Stimulated activated CD8-positive, alpha-beta memory T cell treated with anti-CD3 and anti-CD28 coated beads, Interleukin-4, amount 100 ng/mL, for 1 hour (primary cell): ENCODE measurements at places on chromosomes 16 and 17.

DNA sequence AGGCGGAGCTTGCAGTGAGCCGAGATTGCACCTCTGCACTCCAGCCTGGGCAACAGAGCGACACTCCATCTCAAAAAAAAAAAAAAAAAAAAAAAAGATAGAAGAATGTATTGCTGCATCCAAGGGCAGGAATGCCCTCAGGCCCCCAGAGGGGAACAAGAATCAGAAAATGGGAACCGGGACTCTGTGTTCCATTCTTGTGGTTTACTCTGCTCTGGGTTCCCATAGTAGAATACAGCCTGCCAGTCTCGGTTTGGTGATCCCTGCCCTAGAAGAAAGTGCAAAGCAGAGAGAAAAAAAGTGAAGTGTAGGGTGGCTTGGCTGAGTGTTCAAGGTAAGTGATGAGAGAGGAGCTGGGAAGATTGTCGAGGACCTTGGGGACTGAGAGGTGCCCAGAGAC, 27.4 kb upstream of the KDM6B start:
- no peak for DNase-seq

DNA sequence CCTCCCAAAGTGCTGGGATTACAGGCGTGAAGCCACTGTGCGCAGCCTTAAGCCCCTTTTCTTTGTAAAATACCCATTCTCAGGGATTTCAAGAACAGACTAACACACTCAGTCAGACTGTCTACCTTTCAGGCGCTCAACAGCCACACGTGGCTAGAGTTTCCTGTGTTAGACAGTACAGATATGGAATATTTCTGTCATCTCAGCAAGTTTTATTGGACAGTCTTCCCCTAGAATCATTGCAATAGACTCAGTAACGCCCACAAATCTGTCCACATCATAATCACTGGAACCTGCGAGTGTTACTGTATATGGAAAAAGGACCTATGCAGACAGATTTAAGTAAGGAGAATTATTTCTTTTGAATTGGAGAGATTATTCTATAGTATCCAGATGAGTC, 160.5 kb downstream of the RBFOX1 start:
- no peak for DNase-seq

DNA sequence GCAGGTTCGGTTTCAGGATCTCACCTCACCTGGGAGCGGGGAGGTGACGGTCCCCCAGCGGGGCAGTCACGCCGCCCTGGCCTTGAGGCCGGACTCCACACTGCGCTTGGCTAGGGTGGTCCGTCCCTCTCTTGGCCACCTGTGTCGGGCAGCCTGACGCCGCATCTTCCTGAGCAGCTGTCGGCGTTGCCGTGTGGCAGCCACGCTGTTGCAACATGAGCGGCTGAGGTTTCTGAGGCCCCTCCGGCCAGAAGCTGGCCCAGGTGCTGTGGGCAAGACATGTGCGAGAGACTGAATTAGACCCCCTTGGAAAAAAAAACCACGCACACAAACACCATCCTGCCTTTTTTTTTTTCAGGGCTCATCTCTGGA, 49.2 kb downstream of the IRF8 start:
- no peak for DNase-seq

GRCh38 chr17:35903451-35903850, 23.3 kb upstream of the CCL5 start:
- no peak for DNase-seq

DNA sequence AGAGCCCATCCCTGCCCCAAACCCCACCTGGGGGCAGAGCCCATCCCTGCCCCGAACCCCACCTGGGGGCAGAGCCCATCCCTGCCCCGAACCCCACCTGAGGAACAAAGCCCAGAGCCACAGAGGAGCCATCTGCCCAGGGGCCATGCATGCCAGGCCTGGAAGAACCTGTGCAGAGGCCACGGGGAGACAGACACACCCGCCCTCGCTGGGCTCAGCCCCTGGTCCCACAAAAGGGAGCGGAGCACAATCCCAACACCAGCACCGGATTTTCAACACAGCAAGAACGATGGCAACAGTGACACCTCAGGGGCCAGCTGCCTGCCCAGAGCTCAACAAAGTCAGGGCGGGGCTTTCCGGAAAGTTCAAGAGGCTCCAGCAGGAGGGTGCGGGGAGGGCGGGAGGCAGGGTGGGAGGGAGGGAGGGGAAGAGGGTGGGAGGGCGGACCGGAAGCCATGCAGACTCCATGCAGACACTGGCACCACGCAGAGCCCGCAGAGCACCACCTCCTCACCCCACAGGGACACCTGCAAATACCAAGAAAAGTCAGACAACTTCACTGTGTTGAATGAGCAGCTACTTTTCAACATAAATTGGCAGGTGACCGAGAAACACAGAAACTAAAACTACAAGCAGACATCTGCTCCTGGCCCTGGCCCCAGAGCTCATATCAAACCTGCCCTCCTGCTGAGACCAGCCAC, 27.9 kb upstream of the C16orf95 start:
- DNase-seq = peak; percentile 7

- no peak for DNase-seq
Observed at GRCh38 chr16:5891296-5891695, 793.7 kb upstream of the EEF2KMT start.

- DNase-seq = no peak
Observed at GRCh38 chr17:14461227-14461548, 160.3 kb downstream of the HS3ST3B1 start.

GRCh38 chr17:42282478-42283080, 5.7 kb upstream of the STAT5A start:
- DNase-seq = no peak

- DNase-seq = no peak
Observed at GRCh38 chr16:57066625-57067024, 25.8 kb upstream of the CPNE2 start.

GRCh38 chr17:51010173-51010675, 110.4 kb downstream of the SPAG9 start:
- no peak for DNase-seq

DNA sequence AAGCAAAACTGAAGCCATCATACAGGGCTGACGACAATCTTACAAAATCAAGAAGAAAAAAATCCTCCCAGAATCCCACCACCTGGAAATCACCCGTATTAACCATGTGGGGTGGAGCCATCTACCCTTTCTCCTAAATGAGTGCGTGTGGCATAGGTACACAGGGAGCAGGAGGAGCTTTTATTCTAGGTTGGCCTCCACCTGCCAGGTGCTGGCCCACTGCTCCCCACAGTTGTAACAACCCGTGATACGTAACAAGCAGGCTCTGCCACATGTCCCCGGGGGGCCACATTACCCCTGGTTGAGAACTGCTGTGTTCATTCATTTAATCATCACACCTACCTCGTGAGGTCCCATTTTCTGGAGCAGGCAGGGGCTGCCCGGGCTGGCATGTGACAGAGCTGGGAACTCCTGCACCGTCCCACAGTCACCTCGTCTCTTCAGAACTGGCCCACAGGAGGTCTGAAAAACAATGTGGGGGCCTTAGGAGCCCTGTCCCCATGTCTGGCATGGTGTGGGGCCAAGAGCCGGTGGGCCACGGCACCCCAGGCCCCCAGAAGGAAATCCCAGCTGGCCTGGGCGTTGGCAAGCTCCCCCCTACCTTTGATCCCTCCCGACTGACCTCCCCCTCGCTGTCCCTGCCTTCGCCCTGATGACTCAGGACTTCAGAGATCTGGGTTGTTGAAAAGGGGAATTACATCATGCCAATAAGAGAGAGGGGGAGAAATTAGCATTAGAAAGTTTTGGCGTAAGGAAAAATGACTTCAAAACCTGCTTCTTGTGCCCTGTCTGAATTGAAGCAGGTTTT, 12.9 kb downstream of the CMIP start:
- DNase-seq = no peak

DNA sequence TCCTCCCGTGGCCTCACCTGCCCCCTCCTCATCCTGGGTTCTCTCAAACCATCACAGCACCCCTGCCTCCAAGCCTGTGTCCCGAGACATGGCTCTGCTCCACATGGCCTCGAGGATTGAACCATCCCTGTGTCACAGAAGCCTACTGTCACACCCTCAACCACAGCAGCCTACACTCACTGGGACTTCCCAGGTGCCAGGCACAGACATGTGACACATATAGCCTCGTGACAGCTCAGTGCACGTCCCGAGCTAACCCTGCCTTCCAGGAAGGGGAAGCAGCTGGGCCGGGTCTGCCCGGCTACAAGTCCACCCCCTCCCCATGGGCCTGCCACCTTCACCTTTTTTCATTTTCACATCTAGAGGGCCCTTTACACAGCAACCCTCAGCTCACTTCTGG, 238.3 kb downstream of the CPPED1 start:
- DNase-seq = no peak

DNA sequence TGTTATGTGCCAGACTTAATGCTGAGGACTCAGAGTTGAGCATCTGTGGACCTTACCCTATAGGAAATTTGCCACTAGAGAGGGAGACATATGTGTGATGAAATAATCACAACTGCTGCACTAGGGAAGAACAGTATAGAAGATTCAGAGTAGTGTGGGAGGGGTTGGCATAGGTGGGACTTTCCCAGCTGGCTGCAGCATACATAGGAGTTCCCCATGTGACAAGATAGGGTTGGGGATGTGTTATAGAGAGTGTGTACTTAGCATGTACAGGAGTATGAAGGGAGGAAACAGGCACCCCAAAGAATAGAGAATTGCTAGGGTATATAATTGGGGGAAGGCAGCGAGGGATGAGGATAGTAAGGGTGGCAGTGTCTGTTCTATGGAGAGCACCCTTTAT, 2.9 kb downstream of the NUP93 start:
- no peak for DNase-seq

DNA sequence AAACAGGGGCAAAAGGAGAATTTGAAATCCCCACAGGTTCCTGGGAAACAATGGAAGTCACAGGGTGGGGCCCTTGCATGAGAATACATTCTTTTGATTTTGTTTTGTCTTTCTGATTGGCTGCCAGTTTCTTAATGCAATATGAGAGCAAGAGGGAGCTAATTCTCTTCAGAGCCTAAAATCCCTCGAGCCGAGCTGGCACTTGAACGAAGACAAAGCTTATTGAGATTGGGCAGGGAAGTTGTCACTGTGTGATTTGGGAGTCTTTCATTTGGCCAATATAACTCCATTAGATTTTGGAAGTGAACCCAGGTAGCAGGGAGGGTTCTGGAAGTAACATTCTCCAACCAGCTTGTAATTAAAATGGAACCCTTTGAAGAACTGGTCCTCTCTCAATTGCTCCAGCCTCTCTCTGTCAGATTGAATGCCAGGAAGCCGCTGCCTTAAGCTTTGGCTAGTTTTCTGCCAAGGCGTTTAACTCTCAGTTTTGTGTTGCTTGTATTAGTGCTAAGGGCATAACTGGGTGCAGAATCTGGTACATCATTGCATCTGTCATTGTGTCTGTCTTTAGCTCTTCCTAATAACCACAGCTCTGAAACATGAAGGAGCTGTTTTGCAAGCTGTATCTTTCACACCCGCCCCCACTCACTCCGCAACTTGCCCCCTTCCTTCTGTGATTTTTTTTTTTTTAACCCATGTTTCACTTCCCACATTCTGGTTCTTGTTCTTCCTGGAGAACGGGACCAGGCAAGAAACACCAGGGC, 272.0 kb downstream of the MAF start:
- DNase-seq = no peak

GRCh38 chr16:66899945-66900710, 18.6 kb downstream of the CDH16 start:
- no peak for DNase-seq

DNA sequence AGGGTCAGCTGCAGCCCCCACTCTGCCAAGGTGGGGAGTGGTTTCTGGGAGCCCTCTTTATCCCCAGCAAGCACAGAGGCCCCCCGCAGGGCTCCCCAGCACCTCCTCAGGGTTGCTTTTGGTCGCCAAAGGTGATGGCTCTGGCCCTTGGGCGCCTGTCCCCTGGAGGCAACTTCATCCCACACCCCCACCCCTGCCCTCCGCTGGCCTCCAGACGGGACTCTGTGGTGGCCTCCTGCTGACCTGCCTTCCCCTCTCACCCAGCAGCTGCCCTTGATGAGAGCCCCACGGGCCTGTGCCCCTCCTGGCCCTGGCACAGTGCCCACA, 7.8 kb upstream of the RHOT2 start:
- no peak for DNase-seq

DNA sequence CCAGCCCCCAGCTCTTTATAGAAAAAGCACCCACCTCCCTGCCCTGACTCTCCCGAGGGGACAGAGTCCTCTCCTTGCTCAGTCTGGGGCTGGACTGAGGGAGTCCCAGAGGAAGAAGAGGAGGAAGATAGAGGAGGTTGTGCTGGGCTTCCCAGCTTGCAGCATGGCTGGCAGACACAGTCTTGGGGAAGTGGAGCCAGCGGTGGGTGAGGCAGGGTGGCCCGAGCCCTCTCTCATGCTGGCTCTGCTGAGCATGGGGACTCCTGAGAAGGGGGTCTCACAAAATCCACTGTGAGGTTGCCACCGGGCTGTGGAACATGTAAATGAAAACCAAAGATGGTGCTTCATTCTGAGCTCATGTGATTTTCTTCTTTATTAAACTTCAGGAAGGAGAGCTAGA, 398.5 kb downstream of the SLC39A11 start:
- no peak for DNase-seq

GRCh38 chr17:18328643-18329204, 13.6 kb downstream of the SMCR8 start:
- DNase-seq = no peak

GRCh38 chr17:68584581-68585303, 16.4 kb downstream of the FAM20A start:
- no peak for DNase-seq

GRCh38 chr17:66675991-66676371, 158.9 kb upstream of the CACNG5 start:
- DNase-seq = no peak

- no peak for DNase-seq
Observed at GRCh38 chr16:47523342-47524006, 62.3 kb downstream of the PHKB start.

DNA sequence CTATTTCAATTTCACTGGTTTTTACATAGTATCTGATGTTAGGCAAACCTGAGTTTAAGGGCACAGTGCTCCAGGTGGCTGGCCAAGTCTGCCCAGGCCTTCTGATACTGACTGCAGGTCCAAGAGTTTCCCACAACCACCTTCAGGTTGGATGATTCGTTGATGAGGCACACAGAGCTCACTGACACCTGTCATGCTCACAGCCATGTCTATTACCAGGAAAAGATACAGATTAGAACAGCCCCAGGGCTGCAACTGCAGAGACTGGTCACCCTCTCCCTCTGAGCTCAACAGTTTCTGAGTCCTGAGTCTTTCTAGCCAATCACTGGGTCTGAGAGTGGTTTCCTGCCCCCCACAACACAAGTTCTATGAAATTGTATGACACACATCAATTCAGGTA, 37.2 kb downstream of the MEAK7 start:
- no peak for DNase-seq

DNA sequence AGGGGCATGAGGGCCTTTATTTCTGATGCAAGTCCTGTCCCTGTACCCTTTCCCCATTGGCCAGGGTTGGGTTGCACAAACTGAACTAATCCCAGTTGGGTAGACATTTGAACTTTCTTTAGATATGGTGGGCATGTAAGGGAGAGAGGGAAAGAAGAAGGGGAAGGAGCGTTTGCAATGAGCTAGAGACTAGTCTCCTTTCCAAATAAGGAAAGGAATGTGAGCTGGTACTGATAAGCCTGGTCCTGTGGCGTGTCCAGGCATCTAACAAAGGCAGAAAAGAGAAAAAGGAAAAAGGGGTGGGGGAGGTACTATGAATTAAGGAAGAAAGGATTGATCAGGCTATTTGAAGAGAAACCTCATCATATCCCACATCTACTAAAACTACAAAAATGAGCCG, 20.3 kb downstream of the CHMP6 start:
- DNase-seq = no peak

GRCh38 chr17:57603546-57603945, 141.6 kb downstream of the CCDC182 start:
- no peak for DNase-seq

GRCh38 chr17:73029991-73030390, 62.5 kb downstream of the SLC39A11 start:
- DNase-seq = no peak

- DNase-seq = no peak
Observed at GRCh38 chr16:72635694-72636093, 412.2 kb downstream of the ZFHX3 start.
